ENCODE measurements at places on chromosomes 6 and 20. TPM values are rescaled to one million over a fixed set of nuclear protein-coding genes. Genes with fewer than 3 reads are reported as not detected.

FAM217A gene
- total RNA-seq: not detected

DNA sequence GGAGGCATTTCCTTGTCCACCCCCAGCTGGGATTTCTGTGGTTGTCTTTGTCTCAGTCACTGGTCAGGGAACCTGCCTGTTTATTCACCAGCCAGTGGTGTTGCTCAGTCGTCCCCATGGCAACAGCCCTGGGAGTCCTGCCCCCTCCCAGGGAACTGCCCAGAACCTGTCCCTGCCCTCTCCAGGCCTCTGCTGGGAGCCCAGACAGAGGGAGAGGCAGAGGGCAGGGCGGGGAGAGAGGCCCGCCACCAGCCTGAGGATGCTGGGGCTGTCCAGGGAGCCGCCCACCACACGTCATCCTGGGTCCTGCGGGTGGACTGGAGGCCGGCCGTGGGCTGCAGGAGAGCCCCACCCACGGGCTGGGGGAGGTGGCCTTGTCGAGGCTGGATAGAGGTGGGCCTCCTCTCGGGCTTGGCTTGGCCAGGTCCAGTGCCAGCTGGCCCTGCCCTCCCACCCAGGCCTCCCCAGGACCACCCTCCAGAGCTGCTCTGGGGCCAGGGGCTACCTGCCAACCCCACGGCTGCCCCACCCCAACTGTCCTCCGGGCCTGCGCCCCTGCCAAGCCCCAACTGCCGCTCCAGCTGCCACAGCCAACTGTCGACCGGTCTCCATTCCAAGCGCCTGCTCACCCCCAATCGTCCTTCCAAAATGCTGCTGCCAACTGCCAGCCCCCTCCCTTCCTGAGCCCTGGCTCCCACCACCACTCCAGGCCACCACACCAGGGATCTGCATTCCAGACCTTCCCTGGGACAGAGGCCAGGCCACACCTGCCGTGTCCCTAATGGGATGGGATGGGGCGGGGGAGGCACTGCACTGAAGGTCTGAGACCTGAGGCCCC lies 4.2 kb upstream of the ZBTB46 start:
- no peak for DNase-seq
- H3K36me3 ChIP-seq: no peaks in the 10 kb centered on the region
- H3K27me3 ChIP-seq: no peaks in the 10 kb centered on the region

DNA sequence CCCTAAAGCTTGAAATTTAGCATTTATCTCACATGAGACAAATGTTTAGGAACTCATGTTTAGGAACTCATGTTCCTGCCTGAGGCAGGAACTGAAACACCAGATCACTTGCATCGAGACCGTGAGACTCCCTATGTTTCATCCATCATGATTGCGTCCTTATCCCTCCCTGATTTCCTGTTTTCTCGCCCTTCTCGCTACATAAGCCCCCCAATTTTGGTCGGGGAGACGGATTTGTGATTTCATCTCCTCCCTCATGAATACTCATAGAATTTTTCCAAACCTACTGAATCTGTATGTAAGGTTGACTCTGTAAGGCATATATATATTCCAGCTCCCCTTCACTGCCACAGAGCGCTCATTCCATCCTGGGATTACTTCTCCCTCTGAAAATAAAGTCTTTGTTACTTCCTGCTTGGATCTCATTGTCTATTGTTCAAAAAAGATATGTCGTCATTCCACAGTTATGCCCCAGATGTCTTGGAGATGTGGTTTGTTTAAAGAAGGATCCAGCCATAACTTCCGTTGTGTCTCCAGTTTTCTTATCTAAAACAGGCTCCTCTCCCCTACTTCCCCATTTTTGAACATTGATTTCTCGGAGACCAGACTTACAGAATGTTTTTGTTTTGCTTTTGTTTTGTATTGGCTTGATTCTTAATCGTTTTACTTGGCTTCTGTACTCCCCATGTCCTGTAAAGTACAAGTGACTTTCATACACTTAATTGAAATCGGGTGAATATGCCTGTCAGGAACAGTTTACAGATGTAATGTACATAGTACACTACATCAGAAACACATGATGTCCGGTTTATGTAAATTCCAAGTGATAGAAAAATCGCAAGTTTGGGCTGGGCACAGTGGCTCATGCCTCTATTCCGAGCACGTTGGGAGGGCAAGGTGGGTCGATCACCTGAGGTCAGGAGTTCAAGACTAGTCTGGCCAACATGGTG lies 118.7 kb downstream of the HFE start:
- no peaks in the 10 kb centered on the region for H3K36me3 ChIP-seq
- H3K27me3 ChIP-seq: no peaks in the 10 kb centered on the region
- H3K27ac ChIP-seq: peak overlapping the region; percentile 94
- DNase-seq: no peak
- H3K4me1 ChIP-seq: peaks cover 22% of the 10 kb centered on the region

SRC gene
- 52.2 TPM for total RNA-seq

C6orf58 gene
- total RNA-seq: not detected

GRCh38 chr6:145212813-145213212 lies 522.5 kb downstream of the EPM2A start:
- H3K27me3 ChIP-seq: no peaks in the 10 kb centered on the region
- H3K4me1 ChIP-seq: peaks cover 6% of the 10 kb centered on the region
- no peak overlapping the region for H3K4me3 ChIP-seq
- no peak for DNase-seq

DNA sequence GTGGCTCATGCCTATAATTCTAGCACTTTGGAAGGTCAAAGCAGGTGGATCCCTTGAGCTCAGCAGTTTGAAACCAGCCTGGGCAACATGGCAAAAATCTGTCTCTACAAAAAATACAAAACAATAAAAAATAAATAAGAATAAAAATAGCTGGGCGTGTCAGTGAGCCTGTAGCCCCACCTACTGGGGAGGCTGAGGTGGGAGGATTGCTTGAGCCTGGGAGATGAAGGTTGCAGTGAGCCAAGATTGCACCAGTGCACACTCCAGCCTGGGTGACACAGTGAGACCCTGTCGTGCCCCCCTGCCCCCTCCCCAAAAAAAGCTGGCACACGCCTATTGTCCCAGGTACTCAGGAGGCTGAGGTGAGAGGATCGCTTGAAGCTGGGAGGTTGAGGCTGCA lies 35.1 kb upstream of the SRPK1 start:
- H3K36me3 ChIP-seq: no peaks in the 10 kb centered on the region
- no peak for DNase-seq
- H3K27me3 ChIP-seq: no peaks in the 10 kb centered on the region
- no peak overlapping the region for H3K4me3 ChIP-seq
- H3K4me1 ChIP-seq: no peaks in the 10 kb centered on the region

CBLN4 gene
- not detected for total RNA-seq

DSP gene
- 5.2 TPM for total RNA-seq

DNA sequence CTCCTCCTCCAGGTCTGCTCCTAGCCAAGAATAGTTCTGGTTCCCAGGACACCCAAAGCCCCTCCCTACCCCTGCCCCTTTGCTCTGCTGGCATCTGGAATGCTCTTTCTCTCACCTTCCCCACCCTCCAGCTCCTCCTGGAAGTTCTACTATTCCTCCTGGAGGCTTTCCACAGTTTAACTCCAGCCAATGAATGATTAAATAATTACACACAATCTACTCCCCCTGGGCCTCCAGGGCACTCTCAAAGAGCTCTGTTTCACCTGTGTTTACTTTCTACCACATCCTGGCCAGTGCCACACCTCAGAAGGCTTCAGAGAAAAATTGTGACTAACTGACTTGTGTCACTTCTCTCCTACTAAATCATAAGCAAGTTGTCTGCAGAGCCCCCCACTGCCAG lies 36.2 kb downstream of the GCM1 start:
- H3K4me1 ChIP-seq: no peaks in the 10 kb centered on the region
- no peak overlapping the region for H3K4me3 ChIP-seq
- H3K36me3 ChIP-seq: no peaks in the 10 kb centered on the region
- no peaks in the 10 kb centered on the region for H3K27me3 ChIP-seq

TMEM14B gene
- 56.0 TPM for total RNA-seq

OR12D3 gene
- not detected for total RNA-seq

SPATA2 gene
- 6.7 TPM for total RNA-seq

DNA sequence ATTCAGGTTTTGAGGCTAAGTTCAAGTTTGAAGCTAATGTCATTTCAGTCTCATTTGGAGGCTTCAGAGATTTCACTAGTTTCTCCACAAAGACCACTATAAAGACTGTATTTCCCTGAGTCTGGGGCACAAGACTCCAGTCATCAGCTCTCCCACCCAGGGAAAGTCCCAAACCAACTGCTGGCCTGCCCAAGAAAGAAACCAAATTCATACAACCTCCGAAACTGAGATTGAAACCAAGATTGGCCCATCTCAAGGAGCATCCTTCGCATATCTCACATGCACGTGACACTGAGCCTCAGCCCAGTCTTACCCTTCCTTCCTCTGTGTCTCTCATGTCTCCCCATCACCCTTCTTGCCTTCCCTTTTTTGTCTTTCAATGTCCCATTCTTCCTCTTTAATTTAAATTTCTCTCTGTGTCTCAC lies 3.5 kb upstream of the LTA start:
- no peaks in the 10 kb centered on the region for H3K4me1 ChIP-seq
- no peak overlapping the region for H3K4me3 ChIP-seq
- H3K36me3 ChIP-seq: no peaks in the 10 kb centered on the region
- no peaks in the 10 kb centered on the region for H3K27me3 ChIP-seq
- H3K27ac ChIP-seq: no peak overlapping the region
- DNase-seq: no peak

DNA sequence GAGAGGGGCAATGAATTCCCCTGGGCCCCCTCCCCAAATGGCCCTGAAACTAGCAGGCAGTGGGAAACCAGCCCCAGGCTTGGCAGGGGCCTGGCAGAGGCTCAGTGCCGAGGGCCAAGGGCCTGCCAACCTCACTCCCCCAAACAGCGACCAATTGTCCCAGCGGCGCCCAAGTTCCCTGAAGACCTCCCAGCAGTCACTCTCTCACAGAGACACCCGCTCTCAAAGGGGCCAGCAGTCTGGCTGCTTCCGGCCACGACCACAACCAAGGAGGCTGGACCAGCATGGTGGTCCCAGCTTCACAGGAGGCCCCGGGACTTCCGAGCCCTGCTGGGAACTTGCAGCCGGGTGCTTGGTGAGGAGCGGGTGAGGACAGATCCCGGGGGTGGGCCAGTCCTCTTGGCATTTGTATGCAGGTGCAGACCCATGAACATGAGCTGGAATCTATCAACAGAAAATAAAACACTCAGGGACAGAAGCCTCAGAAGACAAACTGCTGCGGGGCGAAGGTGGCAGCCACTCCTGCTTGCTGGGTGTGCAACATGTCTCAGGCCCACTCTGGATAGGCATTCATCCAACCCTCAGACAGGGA lies 17.5 kb upstream of the SIRPA start:
- no peaks in the 10 kb centered on the region for H3K36me3 ChIP-seq
- H3K27me3 ChIP-seq: no peaks in the 10 kb centered on the region
- no peak overlapping the region for H3K4me3 ChIP-seq
- peaks cover 20% of the 10 kb centered on the region for H3K4me1 ChIP-seq
- DNase-seq: no peak
- H3K27ac ChIP-seq: no peak overlapping the region

DNA sequence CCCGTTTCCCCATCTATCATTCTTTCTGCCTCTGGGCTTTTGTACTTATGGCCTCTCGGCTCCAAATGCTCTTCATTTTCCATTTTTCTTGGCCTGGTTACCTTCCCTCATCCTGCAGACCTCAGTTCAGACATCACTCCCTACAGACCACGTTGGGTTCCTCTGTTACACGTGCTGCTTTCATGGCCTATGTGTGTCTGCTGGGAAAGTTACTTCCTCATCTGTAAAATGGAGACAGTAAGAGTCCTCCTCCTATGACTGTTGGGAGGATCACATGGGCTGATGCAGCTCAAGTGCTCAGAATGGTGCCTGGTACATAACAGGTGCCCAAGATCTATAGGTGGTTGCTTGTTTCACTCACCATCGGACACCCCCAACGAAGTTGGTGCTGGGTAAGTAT lies 13.5 kb downstream of the KCNK17 start:
- no peaks in the 10 kb centered on the region for H3K36me3 ChIP-seq
- no peak overlapping the region for H3K4me3 ChIP-seq
- no peak for DNase-seq
- no peaks in the 10 kb centered on the region for H3K27me3 ChIP-seq
- peaks cover 6% of the 10 kb centered on the region for H3K4me1 ChIP-seq

DNA sequence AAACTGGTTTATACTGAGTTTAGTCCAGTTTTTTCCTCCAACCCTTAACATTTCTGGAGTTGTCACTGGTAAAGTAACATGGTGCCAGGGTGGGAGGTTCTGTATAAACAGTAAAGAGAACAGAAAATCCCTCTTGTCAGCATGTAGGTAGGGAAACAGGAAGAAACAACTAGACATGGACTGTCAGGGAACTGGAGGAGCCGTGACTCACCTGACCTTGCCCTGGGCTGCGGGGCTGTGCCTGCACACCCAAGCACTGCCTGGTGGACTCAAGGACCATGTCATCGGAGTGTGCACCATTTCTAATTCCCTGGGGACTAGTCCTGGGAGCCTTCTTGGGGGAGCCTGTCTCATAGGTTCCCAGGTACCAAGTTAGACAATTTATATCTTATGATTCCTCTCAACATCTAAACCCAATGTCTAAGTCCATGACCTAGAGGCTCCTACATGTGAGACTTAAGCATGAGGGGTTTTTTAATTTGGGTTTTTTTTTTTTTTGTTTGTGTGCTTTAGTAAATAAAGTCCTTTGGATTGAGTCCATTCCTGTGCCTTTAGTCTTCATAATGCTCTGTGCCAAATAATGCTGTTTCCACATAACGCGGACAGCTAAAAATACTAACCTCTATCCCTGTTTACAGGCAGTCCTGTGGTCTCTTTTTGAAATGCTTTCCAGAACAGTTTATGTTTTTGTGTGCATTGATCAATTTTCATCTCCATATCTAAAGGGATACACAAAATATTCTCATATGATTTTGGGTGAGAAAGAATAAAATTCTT lies 136.9 kb upstream of the SUPT3H start:
- DNase-seq: no peak
- no peaks in the 10 kb centered on the region for H3K36me3 ChIP-seq
- no peak overlapping the region for H3K4me3 ChIP-seq
- no peaks in the 10 kb centered on the region for H3K27me3 ChIP-seq

DNA sequence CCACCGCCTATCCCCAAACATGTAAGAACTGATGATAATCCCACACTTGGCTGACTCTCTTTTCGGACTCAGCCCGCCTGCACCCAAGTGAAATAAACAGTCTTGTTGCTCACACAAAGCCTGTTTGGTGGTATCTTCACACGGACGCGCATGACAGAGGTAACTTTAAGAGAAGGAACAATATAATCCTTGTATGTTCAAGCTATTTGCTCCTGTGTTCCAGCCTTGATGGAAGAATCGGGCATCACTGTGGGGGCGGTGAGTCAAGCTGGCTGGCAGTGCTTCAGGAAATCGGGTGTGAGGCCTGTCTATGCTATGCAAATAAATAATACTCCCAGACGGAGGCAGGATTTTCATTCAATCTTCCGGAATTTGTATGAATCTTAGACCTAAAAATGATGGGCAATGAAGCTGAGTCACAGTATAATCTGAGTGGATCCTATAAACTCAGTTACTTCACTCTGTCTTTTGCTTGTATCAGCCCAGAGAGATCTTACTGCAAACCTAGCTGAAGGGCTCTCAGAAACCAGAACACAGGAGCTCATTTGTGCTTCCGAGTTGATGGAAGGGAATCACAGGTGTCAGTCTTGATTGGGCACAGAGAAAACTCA lies 45.2 kb upstream of the NT5E start:
- no peak overlapping the region for H3K4me3 ChIP-seq
- H3K27ac ChIP-seq: no peak overlapping the region
- no peaks in the 10 kb centered on the region for H3K27me3 ChIP-seq

DDR1 gene
- 37.9 TPM for total RNA-seq

THEMIS gene
- 0.23 TPM for total RNA-seq

LYRM2 gene
- 20.0 TPM for total RNA-seq

OXT gene
- total RNA-seq: not detected

TUBE1 gene
- 15.6 TPM for total RNA-seq
